ENCODE measurements at places on chromosomes 7 and 10.

GRCh38 chr10:71257319-71257997 is 45.1 kb downstream of the UNC5B start:
- no peak for DNase-seq

DNA sequence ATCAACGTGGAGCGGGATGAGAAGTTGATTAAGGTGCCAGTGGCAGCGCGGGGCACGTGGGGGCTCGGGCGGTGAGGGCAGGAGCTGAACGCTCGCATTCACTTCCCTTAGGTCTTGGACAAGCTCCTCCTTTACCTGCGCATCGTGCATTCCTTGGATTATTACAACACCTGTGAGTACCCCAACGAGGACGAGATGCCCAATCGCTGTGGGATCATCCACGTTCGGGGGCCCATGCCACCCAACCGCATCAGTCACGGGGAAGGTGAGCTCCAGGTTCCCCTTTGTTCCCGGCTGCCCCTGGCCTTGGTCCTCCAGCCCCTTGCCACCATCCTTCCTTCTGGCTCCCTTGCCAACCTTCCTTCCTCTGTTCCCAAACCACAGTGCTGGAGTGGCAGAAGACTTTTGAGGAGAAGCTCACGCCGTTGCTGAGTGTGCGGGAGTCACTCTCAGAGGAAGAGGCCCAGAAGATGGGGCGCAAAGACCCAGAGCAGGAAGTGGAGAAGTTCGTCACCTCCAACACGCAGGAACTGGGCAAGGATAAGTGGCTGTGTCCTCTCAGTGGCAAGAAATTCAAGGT is 2.5 kb downstream of the UFSP1 start:
- no peak for DNase-seq

DNA sequence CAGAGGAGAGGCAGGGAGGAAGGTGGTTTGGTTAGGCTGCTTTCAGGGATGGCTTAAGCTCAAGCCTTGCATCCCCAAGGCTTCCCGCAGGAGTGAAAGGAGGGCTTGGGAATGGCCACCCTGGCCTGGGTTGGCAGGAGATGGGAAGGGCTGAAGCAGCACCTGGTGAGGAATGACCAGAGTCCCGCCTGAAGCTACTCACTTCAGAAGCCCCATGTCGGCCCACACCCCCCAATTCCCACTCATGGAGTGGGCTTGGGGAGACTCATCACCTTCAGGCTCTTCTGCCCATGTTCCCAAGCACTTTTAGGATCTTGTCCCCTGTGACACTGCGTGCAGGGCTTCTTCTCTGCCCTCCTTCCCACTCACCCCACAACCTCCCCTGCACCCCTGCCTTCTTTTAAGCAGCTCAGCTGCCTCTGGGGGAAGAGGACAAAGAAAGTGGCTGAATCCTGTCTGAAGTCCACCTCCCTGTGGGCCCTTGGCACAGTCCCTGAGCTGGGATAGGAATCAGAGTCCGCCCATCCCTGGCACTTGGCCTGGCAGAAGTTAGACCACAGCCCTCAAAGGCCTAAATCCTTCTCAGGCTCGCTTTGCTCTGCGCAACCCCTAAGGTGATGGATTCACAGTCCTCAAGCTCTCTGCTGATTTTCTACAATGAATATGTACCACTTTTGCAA is 16.5 kb downstream of the RGR start:
- no peak for DNase-seq

DNA sequence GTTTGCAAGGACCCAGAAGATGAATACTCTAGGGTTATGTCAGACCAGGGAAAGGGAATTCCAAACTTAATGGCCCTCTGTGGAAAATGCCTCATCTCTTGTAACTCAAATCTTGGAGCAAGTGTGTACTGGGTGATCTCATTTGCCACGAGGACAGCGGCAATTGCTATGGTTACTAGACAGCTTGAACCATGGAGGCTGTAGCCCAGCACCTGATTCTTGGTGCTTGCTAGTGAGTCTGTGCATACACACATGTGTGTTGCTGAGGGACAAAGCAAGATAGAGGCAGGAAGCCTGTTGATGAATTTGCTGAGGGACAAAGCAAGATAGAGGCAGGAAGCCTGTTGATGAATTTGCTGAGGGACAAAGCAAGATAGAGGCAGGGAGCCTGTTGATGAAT is 58.6 kb upstream of the FEZF1 start:
- no peak for DNase-seq

GRCh38 chr10:98886686-98887085 is 349.0 kb downstream of the HPSE2 start:
- no peak for DNase-seq

DNA sequence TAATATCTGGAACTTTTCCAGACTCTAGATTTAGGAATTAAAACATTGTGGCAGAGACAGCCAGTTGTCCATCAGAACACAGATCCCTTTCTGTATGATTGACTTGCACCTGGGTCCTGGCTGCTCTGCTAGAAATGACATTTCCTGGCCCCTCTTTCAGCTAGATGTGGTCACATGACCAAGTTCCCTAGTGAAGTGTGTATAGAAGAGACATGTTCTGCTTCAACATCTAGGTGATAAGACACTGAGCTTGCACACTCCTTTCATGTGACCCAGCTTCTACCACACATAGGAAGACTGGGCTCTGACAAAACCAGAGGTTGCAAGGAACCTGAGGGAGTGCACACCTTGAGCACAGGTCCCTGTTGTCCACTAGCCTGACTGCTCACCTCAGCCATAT is 22.8 kb upstream of the DYNC1I1 start:
- no peak for DNase-seq

DNA sequence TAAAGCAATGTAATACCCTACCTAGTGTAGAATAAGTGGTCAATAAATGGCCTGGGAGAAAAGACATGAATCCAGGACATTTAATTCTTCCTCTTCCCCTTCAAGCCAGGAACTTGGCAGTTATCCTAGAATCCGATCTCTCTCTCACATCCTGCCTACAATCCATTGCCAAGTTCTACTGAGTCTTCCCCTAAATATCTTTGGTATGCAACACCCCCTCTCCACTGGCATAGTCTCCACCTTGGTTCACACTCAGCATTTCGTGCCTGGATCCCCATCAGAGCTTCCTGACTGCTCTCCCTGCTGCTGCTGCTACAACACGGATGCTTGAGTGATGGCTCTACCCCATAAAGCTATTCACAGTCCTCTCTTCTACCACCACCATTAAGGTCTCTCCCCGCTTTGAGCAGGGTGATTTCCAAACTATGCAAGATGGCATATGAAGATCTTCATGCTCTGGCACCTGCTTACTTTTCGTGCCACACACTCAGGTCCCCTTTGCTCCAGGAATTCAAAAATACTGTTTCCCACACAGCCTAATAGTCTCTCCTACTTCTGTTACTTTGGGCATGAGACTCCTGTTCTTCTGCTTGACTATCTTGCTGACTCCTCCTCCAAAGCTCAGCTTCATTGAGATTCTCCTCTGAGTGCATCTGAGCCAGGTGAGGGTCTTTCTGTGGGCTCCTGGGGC is 4.8 kb downstream of the ANK3 start:
- no peak for DNase-seq

DNA sequence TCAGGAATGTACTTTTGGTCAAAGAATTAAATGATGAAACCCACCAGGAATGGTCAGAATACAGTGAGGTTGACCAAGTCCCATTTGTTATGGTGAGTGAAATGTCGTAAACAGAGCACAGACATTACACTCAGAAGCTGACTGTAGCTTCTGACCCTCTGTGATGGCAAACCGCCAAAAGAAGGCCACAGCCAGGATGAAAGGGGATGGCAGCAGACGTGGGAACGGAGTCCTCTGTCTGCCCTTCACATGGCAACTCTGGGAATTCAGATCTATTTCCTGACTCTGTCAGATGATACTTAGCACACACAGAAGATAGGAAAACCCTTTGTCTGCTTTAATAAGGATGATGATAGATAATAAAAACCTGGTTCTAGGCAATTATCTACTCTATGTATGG is 757.1 kb downstream of the SORCS3 start:
- no peak for DNase-seq

All from hippocampal formation (tissue), 2 donors.